Hair follicle dermal papilla cell (primary cell): ENCODE measurements at places on chromosomes 3 and 15. TPM values are rescaled to one million over a fixed set of nuclear protein-coding genes. Genes with fewer than 3 reads are reported as not detected.

RAD51 gene
- total RNA-seq, result 1.1 and 1.8 TPM in 2 replicates

OXTR gene
- total RNA-seq, result 17.7 and 41.3 TPM in 2 replicates

SEMA5B gene
- total RNA-seq, result 0.12 TPM in 1 of 2 replicates, not detected in the other

GP5 gene
- total RNA-seq, result not detected in 2 replicates

DNAJA4 gene
- 2.2 and 3.9 TPM in 2 replicates for total RNA-seq

UNC13C gene
- total RNA-seq, result not detected in 2 replicates

IQCF5 gene
- total RNA-seq, result not detected in 2 replicates
